DMS153 (cell line): ENCODE measurements at places on chromosomes 6 and 20.
A peak's percentile ranks its signal among the peaks of the same experiment; 100 is the strongest.

DNA sequence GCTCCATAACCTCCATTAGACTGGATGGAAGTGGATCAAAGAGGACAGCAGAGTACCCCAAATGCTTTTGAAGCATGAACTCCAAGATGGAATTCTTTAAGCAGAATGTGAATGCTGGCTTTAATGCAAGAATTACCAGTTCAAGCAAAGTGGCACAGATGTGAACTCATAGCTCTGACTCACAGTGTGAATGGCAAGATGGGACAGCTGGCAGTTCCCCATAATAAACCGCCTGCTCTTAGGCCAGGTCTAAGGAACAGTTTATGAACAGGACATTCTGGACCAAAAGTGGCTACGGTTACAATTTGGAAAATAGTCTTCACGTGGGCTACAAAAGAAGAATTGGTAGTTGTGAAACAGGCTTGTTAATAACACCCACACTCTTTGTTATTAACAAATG, 76.5 kb downstream of the SPTLC3 start:
- no peak for DNase-seq

DNA sequence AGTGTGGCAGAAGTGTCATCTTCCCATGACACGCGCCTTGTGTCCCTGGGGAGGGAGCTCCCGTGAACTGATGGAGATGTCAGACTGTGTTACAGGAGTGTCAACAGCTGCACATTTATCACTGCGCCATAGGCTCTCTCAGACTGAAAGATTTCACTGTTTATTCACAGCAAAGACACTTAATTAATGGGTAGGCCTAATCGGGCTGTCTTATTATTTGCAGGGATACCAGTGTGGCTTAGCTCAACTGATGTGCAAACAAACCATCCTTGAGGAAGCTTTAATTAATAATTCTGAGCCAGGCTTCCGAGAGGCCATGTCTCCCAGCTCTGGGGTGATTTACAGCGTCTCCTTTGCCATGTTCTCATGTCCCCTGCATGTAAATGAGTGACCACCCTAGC, 771.0 kb downstream of the QKI start:
- DNase-seq = peak; percentile 30

- DNase-seq = no peak
Measured at GRCh38 chr20:61061981-61062380, 190.1 kb upstream of the CDH4 start.

DNA sequence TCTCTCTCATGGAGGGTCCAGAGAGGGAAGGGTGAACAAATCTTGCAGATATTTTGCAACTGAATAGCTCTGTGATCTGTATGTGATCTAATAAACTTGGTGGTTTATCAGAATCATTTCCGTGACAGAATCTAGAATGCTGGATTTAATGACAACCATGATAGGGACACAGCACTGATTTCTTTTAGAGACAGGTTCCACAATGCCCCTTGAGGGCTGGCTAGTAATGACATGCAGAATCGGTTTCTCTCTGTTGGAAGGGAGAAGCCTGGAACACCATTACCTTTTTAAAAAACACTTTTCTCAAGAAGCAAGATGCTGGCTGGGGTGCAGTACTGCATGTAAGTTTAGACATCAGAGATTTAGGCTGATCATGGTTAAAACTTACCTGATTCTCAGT, 313.4 kb downstream of the CDH26 start:
- DNase-seq = no peak

DNA sequence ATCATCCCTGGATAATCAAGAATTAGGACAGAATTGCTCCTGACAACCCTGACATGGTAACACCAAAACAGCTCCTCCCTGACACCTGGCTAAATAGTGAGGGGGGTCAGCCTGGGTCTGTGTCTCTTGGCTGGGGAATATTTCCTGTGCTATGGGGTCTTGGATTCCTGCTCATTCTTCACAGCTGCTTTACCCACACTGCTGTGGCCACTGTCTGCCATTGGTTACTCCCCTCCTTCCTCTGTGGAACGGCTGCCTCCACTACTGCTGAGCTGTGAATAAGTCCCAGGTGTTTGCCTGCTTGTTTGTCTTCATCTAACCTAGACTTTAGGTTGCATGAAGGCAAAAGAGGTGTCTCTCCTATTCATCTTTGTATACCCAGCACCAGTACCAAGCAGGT, 33.9 kb upstream of the TXLNB start:
- no peak for DNase-seq

- DNase-seq = no peak
Measured at GRCh38 chr20:53960579-53961272, 109.7 kb downstream of the BCAS1 start.

GRCh38 chr20:44532981-44533331, 11.1 kb upstream of the SERINC3 start:
- DNase-seq = no peak

- DNase-seq = no peak
Measured at GRCh38 chr6:101259505-101259904, 134.0 kb upstream of the GRIK2 start.

DNA sequence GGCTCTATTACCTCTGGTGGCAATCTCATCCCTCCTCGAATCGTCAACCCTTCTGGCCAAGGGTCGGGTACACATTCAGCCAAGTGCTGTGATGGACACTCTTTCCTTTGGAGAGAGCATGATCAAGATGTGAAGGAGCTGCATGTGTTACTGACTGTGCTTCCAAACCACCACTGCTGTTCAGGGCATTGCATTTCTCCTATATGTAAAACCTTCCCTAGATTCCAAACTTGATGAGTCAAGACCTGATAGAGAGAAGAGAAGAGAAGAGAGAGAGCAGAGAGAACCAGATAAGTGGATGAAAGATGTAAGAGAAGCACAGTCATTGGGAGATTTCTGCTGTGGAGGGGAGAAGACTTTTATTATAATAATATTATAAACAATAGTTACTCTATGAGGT, 162.2 kb downstream of the KCNQ5 start:
- DNase-seq = no peak

DNA sequence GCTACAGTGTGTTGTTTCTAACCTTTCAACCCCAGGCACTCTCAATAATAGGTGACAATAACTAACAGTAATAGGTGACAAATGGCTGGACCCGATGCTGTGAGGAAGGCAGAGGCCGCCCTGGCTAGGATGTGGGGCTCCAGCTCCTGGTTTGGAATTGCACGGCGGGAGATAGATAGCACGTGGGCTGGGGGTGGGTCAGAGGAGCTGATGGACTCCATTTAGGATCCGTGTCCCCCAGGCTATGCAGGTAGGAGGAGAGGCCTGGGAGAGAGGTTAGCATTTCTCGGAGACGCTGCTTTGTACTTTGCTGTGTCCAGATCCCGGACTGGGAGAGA, 61.4 kb downstream of the EZR start:
- no peak for DNase-seq

GRCh38 chr6:166352923-166353322, 10.6 kb upstream of the SFT2D1 start:
- DNase-seq = no peak
